ENCODE measurements at places on chromosomes 12 and 14.
A peak's percentile ranks its signal among the peaks of the same experiment; 100 is the strongest.

DNA sequence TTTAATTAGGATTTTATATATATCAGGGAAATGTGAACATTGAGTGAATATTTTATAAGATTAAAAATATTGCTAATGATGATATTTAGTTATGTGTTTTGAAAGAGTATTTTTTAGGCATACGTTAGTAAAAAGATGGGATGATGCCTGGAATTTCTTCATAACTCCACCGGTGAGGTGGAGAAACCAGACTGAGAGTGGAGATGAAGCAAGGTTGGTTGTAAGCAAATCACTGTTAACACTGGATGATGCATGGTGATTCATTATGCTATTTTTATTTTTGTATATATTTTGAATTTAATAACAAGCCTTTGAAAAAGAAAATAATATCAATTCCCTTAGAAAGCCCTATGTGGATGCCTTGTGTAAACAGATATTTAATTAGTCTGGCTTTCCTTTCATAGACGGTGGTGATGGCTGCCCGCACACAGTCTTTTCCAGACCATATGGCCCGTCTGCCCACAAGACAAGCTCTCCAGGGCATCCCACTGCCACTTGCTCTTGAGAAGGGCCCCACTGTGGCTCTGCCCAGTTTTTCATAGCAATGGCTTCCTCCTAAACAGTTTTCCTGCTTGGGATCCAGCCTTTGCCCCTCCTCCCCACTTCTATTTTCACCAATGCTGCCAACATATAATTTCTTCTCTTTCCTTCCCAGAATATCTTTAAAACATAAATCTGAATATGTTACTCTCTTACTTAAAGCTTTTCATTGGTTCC lies 95.4 kb downstream of the HELB start:
- no peak for DNase-seq

DNA sequence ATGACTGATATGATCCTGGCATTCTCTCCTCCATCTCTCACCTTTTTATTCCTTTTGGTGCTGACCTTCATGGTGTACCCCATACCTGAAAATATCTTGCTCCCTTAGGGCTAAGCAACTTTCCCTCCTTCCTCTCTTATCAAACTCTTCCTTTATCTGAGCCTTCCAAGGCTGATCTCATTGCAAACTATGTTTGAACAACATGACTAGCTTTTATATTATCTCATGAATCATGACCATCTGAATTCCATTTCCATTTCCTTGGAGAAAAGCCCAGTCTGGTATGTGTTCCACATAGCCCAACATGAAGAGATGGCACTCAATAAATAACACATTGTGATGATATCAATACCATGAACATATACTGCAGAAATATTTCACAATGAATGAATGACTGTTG lies 111.6 kb downstream of the TSPAN8 start:
- no peak for DNase-seq

DNA sequence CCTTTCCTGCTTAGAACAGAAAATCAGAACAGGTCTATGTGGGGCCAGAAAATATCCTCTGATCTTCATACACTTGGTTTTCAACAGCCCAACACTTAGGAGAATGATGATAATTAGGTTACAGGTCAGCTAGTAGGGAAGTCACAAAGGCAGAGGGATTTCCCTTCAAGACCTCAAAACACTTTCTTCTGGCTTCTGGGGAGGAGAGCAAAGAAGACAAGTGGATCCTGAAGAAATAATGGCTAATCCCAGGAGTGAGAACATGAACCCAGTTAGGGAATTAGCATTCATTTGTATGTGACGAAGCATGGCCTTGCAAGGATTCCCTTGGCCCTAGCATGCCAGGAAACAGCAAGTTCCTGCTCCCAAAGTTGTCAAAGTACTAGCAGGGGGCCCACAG lies 223.3 kb downstream of the BCAT1 start:
- DNase-seq, result no peak

- DNase-seq, result peak; percentile 42
Observed at GRCh38 chr14:32565256-32565655, 236.2 kb downstream of the AKAP6 start.

DNA sequence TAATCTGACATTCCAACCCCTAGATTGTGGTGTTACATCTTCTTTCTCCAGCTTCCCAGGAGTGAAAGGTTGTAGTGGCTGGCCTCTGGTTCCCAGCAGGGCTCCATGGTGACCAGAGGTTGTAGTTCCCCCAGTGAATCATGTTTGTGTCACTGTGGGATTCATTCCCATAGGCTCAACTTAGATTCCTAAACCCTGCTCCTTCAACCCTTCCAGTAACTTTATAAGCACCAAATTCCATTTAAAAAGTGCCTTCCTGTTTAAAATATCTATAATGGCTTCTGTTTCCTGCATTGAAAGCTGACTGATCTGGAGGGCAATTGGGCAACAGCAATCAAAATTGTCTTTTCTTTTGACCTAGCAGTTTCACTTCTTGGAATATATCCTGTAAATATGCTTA lies 40.5 kb upstream of the TBC1D15 start:
- DNase-seq, result no peak

DNA sequence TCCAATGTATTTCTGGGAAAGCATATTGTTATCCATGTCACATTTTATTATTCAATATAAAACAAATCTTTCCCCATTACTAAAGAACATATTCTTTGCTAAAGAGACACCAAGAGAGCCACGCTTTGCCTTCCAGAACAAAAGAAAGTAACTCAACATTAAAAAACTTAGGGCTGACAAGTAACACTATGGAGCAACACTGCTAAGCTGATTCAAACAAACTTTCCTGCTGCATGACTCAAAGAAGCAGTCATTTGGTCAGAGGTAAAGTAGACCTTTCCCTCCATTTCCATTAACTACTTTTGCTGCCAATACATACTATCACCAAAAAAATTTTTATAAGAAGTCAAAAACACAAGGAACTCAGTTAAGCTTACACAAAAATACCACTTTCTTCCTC lies 83.0 kb downstream of the DENND5B start:
- no peak for DNase-seq

DNA sequence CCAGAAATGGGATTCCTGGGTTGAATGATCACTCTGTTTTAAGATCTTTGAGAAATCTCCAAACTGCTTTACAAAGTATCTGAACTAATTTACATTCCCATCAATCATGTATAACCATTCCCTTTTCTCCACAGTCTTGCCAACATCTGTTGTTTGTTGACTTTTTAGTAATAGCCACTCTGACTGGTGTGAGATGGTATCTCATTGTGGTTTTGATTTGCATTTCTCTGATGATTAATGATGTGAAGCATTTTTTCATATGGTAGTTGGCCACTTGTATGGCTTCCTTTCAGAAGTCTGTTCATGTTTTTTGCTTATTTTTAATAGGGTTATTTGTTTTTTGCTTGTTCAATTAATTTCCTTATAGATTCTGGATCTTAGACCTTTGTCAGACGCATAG lies 211.8 kb upstream of the AVPR1A start:
- DNase-seq, result no peak

GRCh38 chr14:82689948-82690347 lies 1156.3 kb upstream of the SEL1L start:
- no peak for DNase-seq

- peak; percentile 96 for DNase-seq
Observed at GRCh38 chr12:63805704-63806672, 26.3 kb downstream of the RXYLT1 start.

- DNase-seq, result peak; percentile 67
Observed at GRCh38 chr14:34450958-34451357, 11.1 kb downstream of the SPTSSA start.

GRCh38 chr12:120013659-120014380 lies 24.8 kb downstream of the BICDL1 start:
- DNase-seq, result no peak

DNA sequence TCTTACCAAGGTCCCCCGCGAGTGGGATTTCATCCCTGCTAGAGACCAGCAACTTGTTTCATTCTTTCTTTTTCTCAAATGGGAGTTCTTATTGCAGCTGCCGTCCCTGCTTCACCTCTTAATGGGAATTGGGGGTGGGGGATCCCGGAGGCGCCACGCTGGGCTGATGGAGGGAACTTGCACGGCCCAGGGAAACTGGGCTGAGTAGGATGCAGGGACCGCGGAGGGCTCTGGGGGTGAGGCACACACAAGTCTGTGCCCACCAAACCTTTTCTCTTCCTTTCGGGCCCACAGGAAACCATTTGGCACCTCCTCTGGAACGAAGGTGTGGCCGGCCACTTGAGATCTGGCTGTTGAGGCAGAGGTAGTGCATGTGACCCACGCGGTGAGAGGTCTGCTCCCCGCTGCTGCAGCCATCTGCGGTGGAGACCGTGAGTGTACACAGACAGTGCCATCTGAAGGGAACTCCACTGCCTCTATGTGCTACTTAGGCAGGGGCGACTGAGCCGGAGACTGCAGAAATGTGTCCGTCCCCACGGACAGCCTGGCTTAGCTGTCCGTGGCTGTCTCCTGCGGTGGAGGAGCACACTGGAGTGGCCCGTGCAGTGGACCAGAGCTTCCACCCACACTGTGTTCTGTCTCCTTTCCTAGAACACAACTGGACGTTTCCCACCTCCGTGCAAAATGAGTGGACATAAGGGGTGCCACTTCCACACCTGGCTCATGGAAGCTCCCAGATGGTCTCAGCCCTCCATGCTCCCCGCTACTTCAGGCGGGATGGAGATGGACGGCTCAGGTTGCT lies 42.1 kb upstream of the TESC start:
- DNase-seq, result no peak

DNA sequence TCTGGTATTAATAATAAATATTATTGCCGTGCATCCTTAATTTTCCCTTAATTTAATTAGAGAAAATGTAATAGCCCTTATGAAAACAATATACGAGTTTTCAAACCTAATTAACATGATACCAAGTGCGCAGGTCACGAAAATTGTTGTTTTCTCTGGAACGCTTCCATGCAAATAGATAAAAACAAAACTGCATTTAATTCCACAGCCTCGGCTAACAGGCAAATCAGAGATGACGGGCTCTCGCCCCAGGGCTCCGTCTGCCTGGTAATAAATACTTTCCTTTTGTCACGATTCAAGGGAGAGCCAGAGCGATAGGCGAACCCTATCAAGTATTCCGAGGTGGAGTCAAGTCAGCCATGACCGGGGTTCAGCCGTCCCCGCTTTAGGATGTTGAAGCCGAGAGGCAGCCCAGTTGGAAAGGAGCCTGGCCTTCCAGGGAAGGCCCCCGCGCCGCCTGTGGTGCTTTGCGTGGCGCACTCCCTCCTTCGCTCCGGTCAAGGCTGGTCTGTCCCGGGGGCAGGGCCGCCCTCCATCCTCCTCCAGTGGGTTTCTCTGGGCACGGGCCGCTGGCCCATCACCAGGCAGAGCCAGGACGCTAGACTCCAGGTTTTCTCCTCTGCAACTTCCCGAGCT lies 137.8 kb upstream of the GSC start:
- no peak for DNase-seq

GRCh38 chr12:28424965-28425364 lies 234.7 kb downstream of the CCDC91 start:
- no peak for DNase-seq

DNA sequence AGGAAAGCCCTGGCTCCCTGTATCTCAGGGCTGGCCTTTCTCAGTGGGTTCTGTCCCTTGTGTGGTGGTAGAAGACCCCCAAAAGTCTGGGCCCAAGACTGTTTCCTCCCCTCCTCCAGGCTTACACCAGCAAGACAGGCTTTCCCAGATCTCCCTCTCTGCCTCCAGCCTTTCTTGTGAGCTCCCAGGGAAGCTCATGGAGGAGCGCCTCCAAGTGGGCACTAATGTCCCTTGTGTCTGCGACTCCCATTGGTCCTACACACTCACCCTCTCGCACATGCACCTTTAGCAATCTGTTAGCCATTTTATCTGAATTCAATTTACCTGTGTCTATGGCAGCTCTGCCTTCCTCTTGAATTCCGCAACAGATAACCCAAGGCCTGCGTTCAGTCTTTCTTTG lies 251.1 kb upstream of the CAND1 start:
- no peak for DNase-seq

GRCh38 chr14:72557671-72558070 lies 336.2 kb downstream of the DPF3 start:
- DNase-seq, result no peak

DNA sequence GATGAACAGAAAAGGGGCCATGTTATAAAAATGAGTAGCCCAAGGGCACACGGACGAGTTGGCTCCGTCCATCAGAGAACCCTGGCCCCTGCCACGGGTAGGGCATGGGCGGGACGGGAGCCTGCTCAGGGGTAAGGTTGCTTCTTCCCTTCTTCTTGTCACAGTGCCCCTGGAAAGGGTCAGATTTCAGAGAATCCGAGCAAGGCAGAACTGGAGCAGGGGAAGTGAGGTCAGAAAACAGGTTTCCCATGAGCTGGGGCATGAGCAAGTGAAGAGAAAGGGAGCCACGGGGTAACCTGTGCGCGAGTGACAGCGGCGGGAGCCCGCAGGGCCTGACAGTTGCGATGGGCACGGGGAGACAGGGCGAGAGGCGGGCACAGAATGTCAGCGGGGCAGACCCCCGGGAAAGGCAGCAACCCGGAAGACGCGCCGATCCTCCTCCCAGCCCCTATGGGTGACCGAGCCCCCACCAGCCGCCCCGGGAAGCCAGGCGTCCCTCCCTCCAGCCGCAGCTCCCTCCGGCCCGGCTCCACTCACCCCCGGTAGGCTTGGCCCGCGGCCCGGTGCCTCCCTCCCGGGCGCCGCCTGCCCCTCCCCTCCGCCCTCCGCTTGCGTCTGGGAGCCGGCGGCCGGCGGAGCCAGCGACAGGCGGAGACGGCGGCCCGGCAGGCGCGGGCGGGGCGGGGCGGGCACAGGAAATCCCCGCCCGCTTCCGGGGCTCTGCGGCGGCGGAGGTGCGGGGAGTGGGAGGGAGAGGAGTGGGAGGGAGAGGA lies at the start of gene ZNF641:
Gene ZNF641, minus strand, starts transcription at position 671 of the 773 bp plus-strand sequence. CDS start 2,829 bp downstream, outside the sequence.
- DNase-seq, result peak; percentile 85

GRCh38 chr12:105341010-105341409 lies 10.5 kb downstream of the C12orf75 start:
- DNase-seq, result no peak

DNA sequence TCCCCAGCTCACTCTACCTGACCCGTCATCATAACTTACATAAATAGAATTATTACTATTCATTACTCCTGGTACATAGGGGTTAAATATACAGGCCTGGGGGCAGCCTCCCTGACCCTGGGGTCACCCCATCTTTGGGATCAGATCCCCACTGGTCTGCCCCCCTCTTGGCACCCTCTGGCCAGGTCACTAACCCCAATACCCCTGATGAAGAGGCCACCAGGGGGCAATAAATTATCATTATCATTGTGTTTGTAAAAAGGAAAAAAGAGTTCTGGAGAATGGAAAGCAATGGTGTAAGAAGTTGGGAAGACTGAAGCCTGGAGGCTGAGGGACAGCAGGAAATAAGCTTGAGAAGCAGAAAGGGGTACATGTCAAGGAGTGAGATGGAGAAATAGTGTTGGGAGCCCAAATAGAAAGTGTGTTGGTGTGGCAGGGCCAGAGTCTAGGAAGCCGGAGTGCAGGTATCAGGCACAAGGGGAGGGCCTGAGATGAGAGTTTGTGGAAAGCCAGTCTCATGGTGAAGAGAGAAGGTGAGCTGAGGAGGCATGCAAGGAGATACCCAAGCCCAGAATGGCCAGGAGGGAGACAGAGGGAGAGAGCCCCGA lies 6.1 kb upstream of the AAAS start:
- no peak for DNase-seq

All from NCI-H2081 (cell line).